ENCODE measurements at places on chromosomes 1 and 21. TPM values are rescaled to one million over a fixed set of nuclear protein-coding genes. Genes with fewer than 3 reads are reported as not detected.

Gene WNT3A
- total RNA-seq = not detected

Gene CGN
- total RNA-seq = 5.2 TPM

Gene S100A5
- 0.16 TPM for total RNA-seq

Gene LGR6
- not detected for total RNA-seq

Gene LRRC38
- 0.33 TPM for total RNA-seq

Gene ASAP3
- 14.5 TPM for total RNA-seq

Gene PLA2G2F
- total RNA-seq = not detected

Gene BARHL2
- not detected for total RNA-seq

Gene DFFA
- 26.6 TPM for total RNA-seq

Gene THAP3
- total RNA-seq = 23.3 TPM

Gene SPRR4
- total RNA-seq = not detected

Gene LIN9
- 6.8 TPM for total RNA-seq

Gene CHRNB2
- not detected for total RNA-seq

Gene MMP23B
- total RNA-seq = 55.1 TPM

Gene GJA4
- not detected for total RNA-seq

Gene CA6
- not detected for total RNA-seq
